PC-3 (cell line): ENCODE measurements at places on chromosomes 4 and X. TPM values are rescaled to one million over a fixed set of nuclear protein-coding genes. Genes with fewer than 3 reads are reported as not detected.

DNA sequence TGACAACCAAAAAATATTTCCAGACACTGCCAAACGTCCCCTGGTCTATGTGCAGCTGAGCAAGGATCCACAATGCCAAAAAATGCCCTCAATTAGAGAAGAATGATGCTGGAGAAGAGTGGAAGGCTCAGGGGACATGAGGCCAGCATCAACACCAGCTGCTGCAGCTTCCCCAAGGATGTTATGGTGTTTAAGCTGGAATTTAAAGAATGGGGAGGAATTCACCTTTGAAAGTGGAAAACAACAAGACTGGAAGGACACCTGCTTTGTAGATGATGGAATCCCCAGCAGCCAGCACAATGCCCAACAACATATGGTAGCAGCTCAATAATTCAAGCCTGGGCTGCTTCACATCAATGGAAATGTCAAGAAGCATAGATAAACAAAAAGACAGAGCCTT, 20.3 kb upstream of the SMPX start:
- DNase-seq: no peak

GRCh38 chr4:139858436-139859205, 193.0 kb downstream of the MGST2 start:
- DNase-seq: no peak

The PPEF1 gene
- total RNA-seq: not detected in 2 replicates

The TEX13D gene
- not detected in 2 replicates for total RNA-seq

The RPA4 gene
- 1.4 and 3.0 TPM in 2 replicates for total RNA-seq
